ENCODE measurements at places on chromosomes 11 and 22. TPM values are rescaled to one million over a fixed set of nuclear protein-coding genes. Genes with fewer than 3 reads are reported as not detected.

The KIRREL3 gene
- total RNA-seq = 9.6 TPM

The MS4A14 gene
- not detected for total RNA-seq

The CECR2 gene
- 24.2 TPM for total RNA-seq

The CD3D gene
- total RNA-seq = not detected

The MPZL3 gene
- total RNA-seq = 3.5 TPM

The KCNE3 gene
- 5.8 TPM for total RNA-seq

The XRRA1 gene
- total RNA-seq = 19.9 TPM

The YAP1 gene
- total RNA-seq = 137 TPM

The C22orf31 gene
- total RNA-seq = 0.82 TPM

The FAM83F gene
- total RNA-seq = 3.4 TPM

The JAML gene
- total RNA-seq = 3.3 TPM

The TIMP3 gene
- total RNA-seq = 237 TPM

The SH3BP1 gene
- 7.3 TPM for total RNA-seq

The OR2AT4 gene
- not detected for total RNA-seq

The POLA2 gene
- total RNA-seq = 8.9 TPM

The DCHS1 gene
- 84.2 TPM for total RNA-seq

The KCNJ1 gene
- not detected for total RNA-seq

The MAPK8IP2 gene
- 22.7 TPM for total RNA-seq

The NPTXR gene
- total RNA-seq = 17.3 TPM

The OR8D4 gene
- total RNA-seq = not detected

The SLC15A3 gene
- 14.8 TPM for total RNA-seq

The VPREB3 gene
- not detected for total RNA-seq

The GAB4 gene
- total RNA-seq = not detected

The ENTHD1 gene
- total RNA-seq = not detected

The KCNJ5 gene
- 4.3 TPM for total RNA-seq

The ACR gene
- total RNA-seq = not detected

The ALDH3B2 gene
- 0.55 TPM for total RNA-seq

The MUC2 gene
- not detected for total RNA-seq

The PLEKHB1 gene
- total RNA-seq = 91.2 TPM

The CARD16 gene
- total RNA-seq = 7.7 TPM

Data from camera-type eye (tissue), 1 donor.